IMR-90 (cell line): ENCODE measurements at places on chromosomes 3 and 15. TPM values are rescaled to one million over a fixed set of nuclear protein-coding genes. Genes with fewer than 3 reads are reported as not detected.
A peak's percentile ranks its signal among the peaks of the same experiment; 100 is the strongest.

- peaks cover 7% of the 10 kb centered on the region for H3K4me1 ChIP-seq
- H3K4me3 ChIP-seq, result no peak overlapping the region
- DNase-seq, result no peak
- H3K36me3 ChIP-seq, result peaks cover 4% of the 10 kb centered on the region; the same call in 1 of the 2 replicates
- H3K27ac ChIP-seq, result no peak overlapping the region
Measured at GRCh38 chr3:48398701-48399386, 26.8 kb downstream of the FBXW12 start.

- H3K4me3 ChIP-seq, result no peak overlapping the region
- H3K36me3 ChIP-seq, result no peaks in the 10 kb centered on the region
- no peaks in the 10 kb centered on the region for H3K27me3 ChIP-seq
- no peak for DNase-seq
- no peak overlapping the region for H3K27ac ChIP-seq
Measured at GRCh38 chr3:35737527-35737926, 98.2 kb downstream of the ARPP21 start.

DNA sequence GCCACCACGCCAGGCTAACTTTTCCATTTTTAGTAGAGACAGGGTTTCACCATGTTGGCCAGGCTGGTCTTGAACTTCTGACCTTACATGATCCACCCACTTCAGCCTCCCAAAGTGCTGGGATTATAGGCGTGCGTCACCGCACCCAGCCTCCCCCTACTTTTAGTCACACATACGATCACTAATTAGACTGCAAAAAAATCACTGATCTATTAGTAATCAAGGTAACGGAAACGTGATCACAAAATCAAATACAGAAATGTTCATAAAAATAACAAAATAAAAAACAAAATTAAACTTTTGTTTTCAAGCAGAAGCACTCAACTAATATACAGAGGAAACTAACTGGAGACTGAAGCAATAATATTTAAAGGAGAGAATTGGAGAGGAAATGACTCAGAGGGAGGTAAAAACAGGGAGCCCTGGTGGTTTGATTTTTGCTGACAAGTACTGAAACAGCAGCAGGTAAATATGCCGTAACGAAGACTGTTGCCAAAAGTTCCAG is 4.6 kb downstream of the WDR53 start:
- H3K4me3 ChIP-seq, result no peak overlapping the region
- peak; percentile 34 for DNase-seq
- H3K27ac ChIP-seq, result no peak overlapping the region

The SLC2A2 gene
- total RNA-seq, result not detected in 2 replicates

The ASB14 gene
- not detected in 2 replicates for total RNA-seq
